ENCODE measurements at places on chromosomes 12 and 14. TPM values are rescaled to one million over a fixed set of nuclear protein-coding genes. Genes with fewer than 3 reads are reported as not detected.

The PTPRQ gene
- total RNA-seq = not detected

The CYP27B1 gene
- 2.3 TPM for total RNA-seq

The ATG2B gene
- total RNA-seq = 17.2 TPM

The SFSWAP gene
- 59.0 TPM for total RNA-seq

The AHNAK2 gene
- not detected for total RNA-seq

The CFAP54 gene
- total RNA-seq = 0.40 TPM

The CLEC9A gene
- total RNA-seq = not detected

The MAP1LC3B2 gene
- 1.5 TPM for total RNA-seq

The PKP2 gene
- not detected for total RNA-seq

The EFS gene
- total RNA-seq = not detected

The SIX1 gene
- total RNA-seq = not detected

The ELK3 gene
- 33.9 TPM for total RNA-seq

The ANO4 gene
- not detected for total RNA-seq

Measured in activated CD4-positive, alpha-beta T cell treated with anti-CD3 and anti-CD28 coated beads, Interleukin-2, amount 10 ng/mL, durations not matched to agents 7 days and 5 days (primary cell).